ENCODE measurements at places on chromosomes 3 and 15. TPM values are rescaled to one million over a fixed set of nuclear protein-coding genes. Genes with fewer than 3 reads are reported as not detected.

Gene HOMER2
- 6.8 TPM for total RNA-seq

Gene PLA2G4B
- 0.32 TPM for total RNA-seq

Gene C2CD4B
- total RNA-seq: not detected

Gene CD96
- total RNA-seq: not detected

Gene DYNLT2B
- total RNA-seq: 18.6 TPM

Gene PEX5L
- 0.13 TPM for total RNA-seq

Gene CCDC191
- total RNA-seq: 5.0 TPM

Gene AGBL1
- not detected for total RNA-seq

Gene ISG20
- 9.4 TPM for total RNA-seq

Gene GRK7
- not detected for total RNA-seq

Gene REC114
- not detected for total RNA-seq

Gene EBLN2
- total RNA-seq: 6.7 TPM

Gene AHSG
- 0.11 TPM for total RNA-seq

Gene CGNL1
- total RNA-seq: 4.7 TPM

Gene P2RY13
- not detected for total RNA-seq

Gene CACNA2D3
- 17.7 TPM for total RNA-seq

Gene NEIL1
- total RNA-seq: 5.0 TPM

Gene ATP13A4
- total RNA-seq: 0.26 TPM

Gene FMN1
- total RNA-seq: 3.4 TPM

Gene HHATL
- not detected for total RNA-seq

Gene UROC1
- total RNA-seq: not detected

Gene GABRB3
- total RNA-seq: 2.7 TPM

Gene DAZL
- total RNA-seq: not detected

Gene C3orf85
- not detected for total RNA-seq

Measured in articular chondrocyte of knee joint (primary cell).